ENCODE measurements at places on chromosomes 7 and 10.

GRCh38 chr10:16612115-16612980 lies 90.7 kb upstream of the C1QL3 start:
- DNase-seq, result peak; percentile 14

GRCh38 chr10:110985497-110986275 lies 66.3 kb downstream of the SHOC2 start:
- DNase-seq, result no peak

DNA sequence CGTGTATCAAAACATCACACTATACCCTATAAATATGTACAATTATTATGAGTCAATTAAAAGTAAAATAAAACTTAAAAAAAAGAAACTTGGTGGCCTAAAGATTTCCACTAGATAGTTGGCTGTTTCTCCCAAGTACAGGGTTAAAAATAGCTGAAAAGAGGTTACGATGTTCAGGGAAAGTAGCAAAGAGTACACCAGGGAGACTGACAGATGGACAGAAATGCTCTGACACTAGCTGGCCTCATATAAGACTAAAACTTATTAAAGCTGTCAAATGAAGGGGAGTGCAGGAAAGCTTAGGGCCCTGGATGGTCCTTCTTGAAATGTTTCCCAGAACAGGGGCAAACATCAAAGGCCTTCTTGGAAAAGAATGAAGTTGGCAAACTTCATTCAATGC lies 51.3 kb downstream of the TCAF1 start:
- no peak for DNase-seq

DNA sequence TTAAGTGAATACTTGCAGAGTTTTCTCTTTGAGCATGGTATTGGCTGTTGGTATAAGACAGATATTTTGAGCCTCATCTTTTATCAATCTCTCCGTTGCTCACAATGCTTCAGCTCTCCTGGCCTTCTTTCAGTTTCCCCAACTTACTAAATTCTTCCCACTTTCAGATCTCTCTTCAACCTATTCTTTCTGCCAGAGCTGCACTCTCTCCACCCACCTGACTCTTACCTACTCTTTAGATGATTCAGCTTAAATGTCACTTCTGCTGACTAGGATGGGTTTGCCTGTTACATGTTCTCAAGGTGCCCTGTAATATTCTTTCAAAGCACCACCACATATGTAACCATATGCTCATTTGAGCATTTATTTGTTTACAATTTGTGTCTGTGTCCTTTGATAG lies 1.6 kb downstream of the EXOSC1 start:
- DNase-seq, result no peak

DNA sequence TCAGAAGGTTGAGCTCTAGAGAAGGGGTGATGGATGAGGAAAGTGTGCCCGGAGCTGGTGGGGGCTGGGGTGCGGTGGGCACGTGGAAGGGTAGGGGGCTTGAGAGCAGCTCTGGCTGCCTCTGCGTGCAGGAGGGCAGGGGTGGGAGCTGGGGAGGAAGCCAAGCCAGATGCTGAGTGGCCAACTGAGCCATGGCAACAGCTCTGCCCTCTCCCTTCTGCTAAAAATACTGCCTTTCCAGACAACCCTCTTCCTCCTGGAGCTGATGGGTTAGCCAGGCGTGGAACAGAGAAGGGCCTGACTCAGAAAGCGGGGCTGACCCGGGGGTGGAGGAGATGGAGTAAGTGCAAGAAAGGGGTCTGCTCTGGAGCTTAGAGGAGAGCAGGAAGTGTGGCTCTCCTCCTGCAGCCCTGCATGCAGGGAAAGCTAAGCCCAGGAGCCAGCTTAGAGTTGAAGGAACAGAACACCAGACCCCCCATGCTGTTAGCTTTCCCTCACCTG lies 114.6 kb upstream of the AGK start:
- DNase-seq, result no peak

- no peak for DNase-seq
Measured at GRCh38 chr10:22103701-22104470, 100.4 kb upstream of the DNAJC1 start.

- peak; percentile 97 for DNase-seq
Measured at GRCh38 chr7:36303202-36304098, 86.2 kb upstream of the ANLN start.

- no peak for DNase-seq
Measured at GRCh38 chr10:82811621-82812020, 936.6 kb downstream of the NRG3 start.

GRCh38 chr10:102413053-102413705 lies 5.4 kb downstream of the PSD start:
- no peak for DNase-seq

GRCh38 chr10:3136336-3136735 lies 36.2 kb downstream of the PITRM1 start:
- DNase-seq, result peak; percentile 79

- DNase-seq, result no peak
Measured at GRCh38 chr7:123143252-123144006, 56.3 kb downstream of the SLC13A1 start.
